Kidney (tissue), 22 donors: ENCODE measurements at places on chromosomes 11 and 22.

DNA sequence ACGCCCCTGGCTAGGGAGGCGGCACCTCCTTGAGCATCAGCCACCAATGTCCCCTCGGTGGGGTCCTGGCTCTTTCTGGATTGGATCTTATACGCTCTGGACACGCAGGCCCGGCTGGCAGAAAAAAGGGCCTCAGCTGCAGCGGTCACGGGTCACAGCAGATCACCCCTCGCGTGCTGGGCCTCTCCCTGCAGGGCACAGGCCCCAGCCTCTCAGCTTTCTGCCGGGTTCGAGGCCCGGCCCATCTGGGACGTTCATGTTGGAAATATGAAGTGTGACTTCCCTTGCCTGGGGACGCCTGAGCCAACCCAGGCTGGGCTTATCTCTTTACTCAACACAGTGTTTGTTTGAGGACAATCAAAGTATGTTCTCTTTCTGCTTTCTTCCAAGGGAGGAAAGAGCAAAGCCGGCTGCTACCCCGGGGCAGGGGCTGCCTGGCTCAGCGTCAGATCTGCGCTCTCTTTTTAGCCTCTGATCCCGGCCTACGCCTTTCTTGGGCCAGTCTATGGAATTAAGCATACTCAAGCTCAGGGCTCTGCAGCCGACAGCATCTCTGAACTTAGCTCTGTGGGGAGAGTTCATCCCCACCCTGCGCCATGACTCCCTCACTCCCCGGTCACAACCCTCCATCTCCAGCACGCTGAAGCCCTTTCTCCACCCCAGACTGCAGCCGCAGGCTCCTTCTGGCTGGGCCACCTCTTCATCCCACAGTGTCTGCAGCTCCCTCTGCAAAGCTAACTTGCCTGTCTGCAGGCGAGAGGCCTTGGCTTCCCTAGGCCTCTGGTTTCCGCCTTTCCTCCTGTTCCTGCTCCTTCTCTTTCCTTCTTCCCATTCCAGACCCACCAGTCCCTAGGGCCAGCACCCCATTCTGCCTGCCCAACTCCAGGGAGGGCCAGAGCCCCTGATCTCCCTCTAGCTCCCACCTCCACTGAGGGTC is 38.8 kb downstream of the ADAMTS15 start:
- no peak for DNase-seq
- H3K27me3 ChIP-seq, result no peaks in the 10 kb centered on the region
- H3K4me1 ChIP-seq, result no peaks in the 10 kb centered on the region

DNA sequence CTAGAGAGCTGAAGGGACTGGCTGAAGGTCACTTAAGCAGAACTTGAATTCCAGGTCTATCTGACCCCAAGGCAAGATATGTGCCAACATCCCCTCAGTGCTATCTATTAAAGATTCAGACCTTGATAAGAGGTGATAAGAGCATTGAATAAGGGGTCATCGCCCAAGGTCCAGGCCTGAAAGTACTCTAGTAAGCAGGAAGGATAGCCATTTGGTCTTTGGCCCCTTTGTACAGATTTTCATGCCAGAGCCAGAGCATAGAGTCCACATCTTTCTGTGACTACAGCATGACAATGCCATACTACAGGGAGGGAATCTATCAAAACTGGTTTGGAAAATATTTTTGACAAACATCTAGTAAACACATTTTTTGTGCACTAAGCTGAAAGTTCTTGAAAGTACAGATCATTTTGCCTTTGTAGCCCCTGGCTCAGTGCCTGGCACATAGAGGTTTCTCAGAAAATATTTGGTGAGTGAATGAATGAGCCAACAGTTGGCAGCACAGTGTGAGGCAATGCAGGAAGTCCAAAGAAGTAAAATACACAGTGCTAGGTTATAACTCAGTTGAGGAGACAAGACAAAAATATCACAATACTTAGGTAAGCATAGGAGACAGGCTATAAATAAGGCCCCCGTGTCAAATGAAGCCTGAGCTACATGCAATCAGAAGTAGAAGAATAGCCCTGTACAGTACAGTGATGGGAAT is 15.1 kb upstream of the RRAS2 start:
- no peaks in the 10 kb centered on the region for H3K27me3 ChIP-seq
- H3K36me3 ChIP-seq, result no peaks in the 10 kb centered on the region
- peak overlapping the region; percentile 28 for H3K27ac ChIP-seq
- DNase-seq, result no peak
- no peaks in the 10 kb centered on the region for H3K4me1 ChIP-seq
- H3K4me3 ChIP-seq, result no peak overlapping the region

GRCh38 chr22:41822317-41823057 is 10.4 kb upstream of the SREBF2 start:
- no peaks in the 10 kb centered on the region for H3K27me3 ChIP-seq
- H3K4me3 ChIP-seq, result no peak overlapping the region
- no peaks in the 10 kb centered on the region for H3K36me3 ChIP-seq
- peak; percentile 65 for DNase-seq
- peaks cover 16% of the 10 kb centered on the region for H3K4me1 ChIP-seq

DNA sequence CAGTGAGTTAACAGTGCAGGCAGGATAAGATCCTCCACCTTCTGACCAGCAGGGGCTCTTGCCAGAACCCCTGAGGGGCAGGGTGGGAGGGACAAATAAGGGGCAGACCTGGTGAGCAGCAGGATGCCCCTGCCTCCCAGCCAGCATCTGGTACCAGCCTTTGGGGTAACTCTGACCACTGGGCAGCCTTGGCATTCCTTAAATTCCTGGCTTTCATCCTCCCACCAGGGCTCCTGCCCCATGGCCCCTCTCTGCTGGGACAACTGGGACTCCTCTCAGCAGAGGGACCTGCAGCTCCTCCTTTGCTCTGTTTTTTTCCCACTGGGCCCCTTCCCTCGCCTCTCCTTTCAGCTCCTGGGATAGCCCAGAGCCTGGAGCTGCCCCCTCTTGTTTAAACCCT is 98.0 kb upstream of the CD82 start:
- no peak for DNase-seq
- H3K27me3 ChIP-seq, result no peaks in the 10 kb centered on the region
- H3K4me1 ChIP-seq, result no peaks in the 10 kb centered on the region
- no peaks in the 10 kb centered on the region for H3K36me3 ChIP-seq
- no peak overlapping the region for H3K27ac ChIP-seq
- H3K4me3 ChIP-seq, result no peak overlapping the region

- H3K36me3 ChIP-seq, result no peaks in the 10 kb centered on the region
- H3K27ac ChIP-seq, result no peak overlapping the region
- H3K4me3 ChIP-seq, result no peak overlapping the region
- peak; percentile 14 for DNase-seq
- no peaks in the 10 kb centered on the region for H3K27me3 ChIP-seq
- no peaks in the 10 kb centered on the region for H3K4me1 ChIP-seq
Measured at GRCh38 chr22:44256085-44256484, 56.7 kb downstream of the SHISAL1 start.

DNA sequence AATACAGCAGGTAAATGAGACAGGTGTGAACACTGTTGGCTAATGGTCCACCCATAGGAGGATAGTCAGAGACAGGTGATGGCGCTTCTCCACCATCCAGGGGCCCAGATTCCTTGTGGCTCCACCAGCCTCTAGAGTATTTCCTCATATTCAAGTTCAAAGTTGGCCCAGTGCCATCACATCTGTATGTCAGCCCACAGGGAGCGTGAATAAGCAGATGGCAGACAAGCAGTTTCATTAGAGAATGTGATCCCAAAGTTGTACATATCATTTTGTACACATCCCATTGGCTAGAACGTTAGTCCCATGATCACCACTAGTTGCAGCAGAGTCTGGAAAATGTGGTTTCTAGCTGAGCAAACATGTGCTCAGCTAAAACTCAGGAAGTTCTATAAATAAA is 11.0 kb upstream of the CWF19L2 start:
- H3K4me1 ChIP-seq, result no peaks in the 10 kb centered on the region
- no peaks in the 10 kb centered on the region for H3K27me3 ChIP-seq
- no peak for DNase-seq
- H3K36me3 ChIP-seq, result no peaks in the 10 kb centered on the region
- H3K27ac ChIP-seq, result no peak overlapping the region

GRCh38 chr11:101458161-101458560 is 125.6 kb downstream of the TRPC6 start:
- H3K4me3 ChIP-seq, result no peak overlapping the region
- no peaks in the 10 kb centered on the region for H3K4me1 ChIP-seq

- H3K36me3 ChIP-seq, result no peaks in the 10 kb centered on the region
- H3K4me3 ChIP-seq, result peak overlapping the region; percentile 77
- no peaks in the 10 kb centered on the region for H3K27me3 ChIP-seq
- peak; percentile 61 for DNase-seq
- peak overlapping the region; percentile 51 for H3K27ac ChIP-seq
Measured at GRCh38 chr22:20436768-20437612, 635 bp downstream of the SCARF2 start.

- no peaks in the 10 kb centered on the region for H3K27me3 ChIP-seq
- DNase-seq, result no peak
- no peaks in the 10 kb centered on the region for H3K4me1 ChIP-seq
- no peaks in the 10 kb centered on the region for H3K36me3 ChIP-seq
- no peak overlapping the region for H3K4me3 ChIP-seq
- peak overlapping the region; percentile 58 for H3K27ac ChIP-seq
Measured at GRCh38 chr11:10328314-10329098, 23.6 kb downstream of the ADM start.

DNA sequence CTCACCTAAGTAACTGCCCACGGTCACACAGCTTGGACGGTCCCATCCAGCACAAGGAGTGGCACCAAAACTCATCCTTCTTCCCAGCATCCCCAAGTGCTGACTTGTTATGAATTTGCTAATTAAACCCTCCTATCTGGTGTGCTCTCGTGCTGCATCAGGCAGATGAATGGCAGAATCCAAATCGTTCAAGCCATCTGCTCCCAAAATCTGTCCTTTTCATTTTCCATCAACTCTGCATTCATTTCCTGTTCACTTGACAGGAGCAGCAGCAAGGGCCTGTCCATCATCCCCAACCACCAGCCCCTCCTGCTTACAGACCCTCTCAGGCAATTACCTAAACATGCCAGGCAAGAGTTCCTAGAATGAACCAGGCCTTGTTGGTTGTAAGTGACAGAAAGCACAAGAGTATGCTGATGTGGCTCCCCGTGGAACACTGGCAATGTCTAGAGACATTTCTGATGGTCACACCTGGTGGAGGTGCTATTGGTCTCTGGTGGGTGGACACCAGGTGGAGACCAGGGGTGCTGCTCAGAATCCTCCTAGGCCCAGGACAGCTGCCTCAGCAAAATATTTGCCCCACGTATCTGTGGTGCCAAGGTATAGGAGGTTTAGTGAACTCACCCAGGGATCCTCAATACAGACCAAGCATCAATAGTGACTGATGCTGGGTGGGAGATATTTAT is 832.5 kb downstream of the TBC1D22A start:
- no peaks in the 10 kb centered on the region for H3K4me1 ChIP-seq
- no peak overlapping the region for H3K27ac ChIP-seq
- H3K4me3 ChIP-seq, result no peak overlapping the region
- H3K27me3 ChIP-seq, result no peaks in the 10 kb centered on the region

- DNase-seq, result no peak
- no peaks in the 10 kb centered on the region for H3K27me3 ChIP-seq
- H3K4me3 ChIP-seq, result no peak overlapping the region
Measured at GRCh38 chr11:124902616-124903015, 5.0 kb upstream of the ROBO4 start.

DNA sequence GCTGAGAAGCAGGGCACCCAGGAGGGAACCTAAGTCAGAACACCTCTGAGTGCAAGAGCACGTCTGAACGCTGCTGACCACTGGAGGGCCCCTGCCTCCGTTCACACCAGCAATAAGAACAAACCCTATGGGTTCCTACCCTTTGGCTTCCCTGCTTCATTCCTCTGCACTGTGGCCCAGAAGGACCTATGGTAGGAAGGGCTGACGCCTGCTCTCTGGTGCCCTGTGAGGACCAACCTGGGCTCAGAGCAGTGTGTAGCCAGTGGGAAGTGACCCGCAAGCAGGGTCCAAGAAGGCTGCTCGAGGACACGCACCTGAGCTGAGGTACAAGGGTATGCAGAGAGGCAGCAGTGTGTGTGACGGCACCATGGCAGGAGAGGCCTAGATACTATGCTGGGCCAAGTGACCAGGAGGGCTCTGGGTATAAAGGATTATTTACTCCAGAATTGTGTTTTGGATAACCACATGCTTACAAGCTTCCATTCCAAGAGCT is 68.8 kb upstream of the CLTCL1 start:
- peaks cover 2% of the 10 kb centered on the region for H3K4me1 ChIP-seq
- H3K27ac ChIP-seq, result no peak overlapping the region
- H3K36me3 ChIP-seq, result peaks cover 54% of the 10 kb centered on the region
- H3K4me3 ChIP-seq, result no peak overlapping the region
- no peak for DNase-seq
- no peaks in the 10 kb centered on the region for H3K27me3 ChIP-seq

DNA sequence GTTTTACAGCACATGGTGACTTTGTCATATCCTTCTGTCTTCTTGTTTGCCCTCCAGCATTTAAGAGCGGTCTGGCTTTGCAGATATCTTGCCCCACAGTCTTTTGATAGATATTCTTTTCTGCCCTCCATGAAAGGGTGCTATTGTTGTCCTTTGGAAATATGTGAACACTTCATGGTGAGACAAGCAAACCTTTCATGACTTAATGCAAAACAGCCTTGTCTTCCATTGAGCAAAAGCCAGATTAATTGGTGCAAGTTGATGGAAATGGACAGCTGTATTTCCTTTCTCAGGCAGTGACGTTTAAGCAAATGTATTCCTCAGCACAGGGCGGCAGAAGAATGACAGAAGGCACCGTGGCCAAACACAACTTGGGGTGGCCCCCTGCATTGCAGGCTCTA is 4.4 kb downstream of the DCPS start:
- H3K4me3 ChIP-seq, result no peak overlapping the region
- H3K36me3 ChIP-seq, result no peaks in the 10 kb centered on the region
- DNase-seq, result no peak
- H3K4me1 ChIP-seq, result no peaks in the 10 kb centered on the region

- H3K4me1 ChIP-seq, result no peaks in the 10 kb centered on the region
- no peaks in the 10 kb centered on the region for H3K36me3 ChIP-seq
- no peak for DNase-seq
- H3K27me3 ChIP-seq, result no peaks in the 10 kb centered on the region
Measured at GRCh38 chr11:64348383-64349024, 8.5 kb downstream of the CCDC88B start.

GRCh38 chr11:113567867-113568544 is 92.8 kb upstream of the DRD2 start:
- H3K27me3 ChIP-seq, result no peaks in the 10 kb centered on the region
- H3K4me3 ChIP-seq, result no peak overlapping the region
- no peak for DNase-seq
- no peaks in the 10 kb centered on the region for H3K4me1 ChIP-seq
- H3K27ac ChIP-seq, result no peak overlapping the region
